ENCODE measurements at places on chromosomes 2 and 18.
A peak's percentile ranks its signal among the peaks of the same experiment; 100 is the strongest.

DNA sequence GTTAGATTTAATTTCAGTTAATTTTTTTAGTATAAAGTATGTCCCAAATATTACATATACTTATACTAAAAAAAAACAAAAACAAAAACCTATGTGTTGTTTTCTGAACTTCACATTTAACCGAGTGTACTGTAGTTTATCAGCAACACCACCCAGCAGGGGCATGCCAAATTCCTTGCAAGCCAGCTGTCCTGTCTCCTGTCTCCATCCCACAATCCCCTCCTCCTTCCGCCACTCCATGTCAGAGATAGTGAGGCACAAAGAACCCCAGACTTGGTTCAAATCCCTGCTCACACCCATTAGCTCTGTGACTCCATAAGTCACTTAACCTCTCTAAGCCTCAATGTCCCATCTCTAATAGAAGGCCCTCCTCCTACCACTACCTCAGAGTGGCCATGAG is 9.4 kb downstream of the CHST10 start:
- DNase-seq: no peak

DNA sequence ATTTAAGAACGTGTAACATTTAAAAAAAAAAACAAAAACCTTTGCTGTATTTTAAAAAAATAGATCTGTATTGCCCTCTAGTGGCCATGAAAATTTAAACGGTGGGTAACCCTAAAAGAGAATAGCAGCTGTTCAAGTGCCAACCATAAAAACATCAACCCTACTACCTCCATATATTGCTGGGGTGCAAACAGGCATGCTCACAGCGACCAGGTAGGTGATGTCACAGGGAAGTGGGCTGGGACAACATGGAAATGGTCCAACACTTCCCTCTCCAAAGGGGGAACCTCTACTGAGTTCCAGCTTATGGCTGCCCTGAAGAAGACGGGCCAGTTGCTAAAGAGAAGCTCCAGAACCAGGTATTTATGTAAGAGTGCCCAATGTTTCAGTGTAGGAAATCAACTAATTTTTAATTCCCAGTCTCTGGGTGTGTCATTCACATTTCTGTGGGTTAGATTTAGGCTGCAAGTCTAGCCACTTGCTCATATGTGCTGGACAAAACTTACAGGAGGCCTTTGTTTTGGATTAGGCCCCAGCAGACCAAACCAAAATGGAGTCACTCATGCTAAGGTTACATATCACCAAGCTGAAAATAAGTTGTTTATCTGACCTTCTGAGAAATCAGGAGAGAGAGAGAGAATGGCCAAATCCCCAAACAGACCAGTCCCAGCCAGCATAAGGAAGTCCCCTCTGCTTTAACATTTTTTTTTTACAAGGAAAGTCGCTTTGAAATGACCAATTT is 54.5 kb downstream of the SKA1 start:
- peak; percentile 5 for DNase-seq

DNA sequence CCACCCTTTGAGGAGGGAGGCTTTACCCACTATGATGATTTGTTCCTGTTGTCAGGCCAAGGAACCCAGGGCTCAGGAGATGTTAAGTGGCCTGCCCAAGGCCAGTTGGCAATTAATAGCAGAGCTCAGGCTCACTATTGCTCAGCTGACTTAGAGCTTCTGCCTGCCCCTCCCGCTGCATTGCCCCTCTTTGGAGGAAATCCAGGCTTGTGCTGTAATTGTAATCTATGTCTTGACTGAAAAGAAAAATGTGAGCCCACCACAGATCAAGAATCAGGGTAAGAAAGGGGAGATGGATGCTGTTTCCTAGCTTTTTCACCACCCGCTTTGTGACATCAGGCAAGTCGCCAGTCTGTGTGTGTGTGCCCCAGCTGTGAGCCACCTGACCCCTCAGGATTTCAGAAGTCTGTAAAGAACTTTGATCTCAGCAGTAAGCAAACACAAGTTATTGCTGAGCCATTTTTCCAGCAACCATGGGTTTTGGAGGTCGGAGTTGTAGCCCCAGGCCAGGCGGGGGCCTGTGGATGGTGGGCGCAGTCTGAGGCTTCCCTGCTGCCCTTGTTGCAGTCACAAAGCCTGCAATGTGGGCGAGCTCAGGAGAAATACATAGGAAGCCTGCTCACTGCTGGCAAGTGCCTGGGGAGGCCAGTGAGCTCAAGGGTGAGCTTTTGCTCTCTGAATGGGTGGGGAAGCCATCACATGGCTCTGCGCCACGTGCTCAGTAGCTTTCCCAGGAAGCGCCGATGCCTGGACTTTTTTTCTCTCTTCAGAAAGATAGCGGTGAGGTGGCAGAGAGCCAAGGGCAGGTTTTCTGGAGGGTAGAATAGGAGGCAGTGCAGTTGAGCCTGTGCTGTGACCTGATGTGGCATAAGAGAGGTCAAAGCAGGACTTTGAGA is 6.1 kb downstream of the CABLES1 start:
- DNase-seq: no peak

GRCh38 chr2:132697556-132698205 is 27.7 kb upstream of the LYPD1 start:
- no peak for DNase-seq

GRCh38 chr2:145484448-145485097 is 964.7 kb upstream of the ZEB2 start:
- peak; percentile 52 for DNase-seq

DNA sequence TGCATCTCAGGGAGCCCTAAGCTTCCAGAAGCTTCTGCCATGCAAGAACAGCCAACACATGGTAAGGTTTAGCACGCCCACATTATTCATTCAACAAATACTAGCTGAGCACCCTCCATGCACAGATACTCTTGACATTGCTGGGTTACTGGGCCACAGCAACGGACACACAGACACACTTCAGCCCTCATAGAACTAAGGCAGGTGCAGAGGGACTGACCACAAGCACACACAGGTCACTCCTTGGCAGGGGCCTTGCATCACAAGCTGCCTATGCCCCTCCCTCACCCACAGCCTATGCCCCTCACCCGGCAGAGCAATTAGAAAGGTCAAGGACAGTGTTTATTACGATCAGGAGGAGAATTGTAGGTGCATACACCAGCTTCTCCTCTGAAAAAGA is 15.8 kb downstream of the SLC14A2 start:
- DNase-seq: no peak

- DNase-seq: no peak
Measured at GRCh38 chr2:109049022-109049421, 60.0 kb upstream of the EDAR start.

DNA sequence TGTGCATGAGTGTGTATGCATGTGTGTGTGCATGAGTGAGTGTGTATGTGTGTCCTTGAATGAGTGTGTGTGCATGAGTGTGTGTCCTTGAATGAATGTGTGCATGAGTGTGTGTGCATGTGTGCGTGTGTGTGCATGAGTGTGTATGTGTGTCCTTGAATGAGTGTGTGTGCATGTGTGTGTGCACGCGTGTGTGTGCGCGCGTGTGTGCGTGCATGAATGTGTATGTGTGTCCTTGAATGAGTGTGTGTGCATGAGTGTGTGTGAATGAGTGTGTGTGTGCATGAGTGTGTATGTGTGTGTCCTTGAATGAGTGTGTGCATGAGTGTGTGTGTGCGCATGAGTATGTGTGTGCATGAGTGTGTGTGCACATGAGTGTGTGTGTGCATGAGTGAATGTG is 271.9 kb downstream of the RNF144A start:
- DNase-seq: no peak

DNA sequence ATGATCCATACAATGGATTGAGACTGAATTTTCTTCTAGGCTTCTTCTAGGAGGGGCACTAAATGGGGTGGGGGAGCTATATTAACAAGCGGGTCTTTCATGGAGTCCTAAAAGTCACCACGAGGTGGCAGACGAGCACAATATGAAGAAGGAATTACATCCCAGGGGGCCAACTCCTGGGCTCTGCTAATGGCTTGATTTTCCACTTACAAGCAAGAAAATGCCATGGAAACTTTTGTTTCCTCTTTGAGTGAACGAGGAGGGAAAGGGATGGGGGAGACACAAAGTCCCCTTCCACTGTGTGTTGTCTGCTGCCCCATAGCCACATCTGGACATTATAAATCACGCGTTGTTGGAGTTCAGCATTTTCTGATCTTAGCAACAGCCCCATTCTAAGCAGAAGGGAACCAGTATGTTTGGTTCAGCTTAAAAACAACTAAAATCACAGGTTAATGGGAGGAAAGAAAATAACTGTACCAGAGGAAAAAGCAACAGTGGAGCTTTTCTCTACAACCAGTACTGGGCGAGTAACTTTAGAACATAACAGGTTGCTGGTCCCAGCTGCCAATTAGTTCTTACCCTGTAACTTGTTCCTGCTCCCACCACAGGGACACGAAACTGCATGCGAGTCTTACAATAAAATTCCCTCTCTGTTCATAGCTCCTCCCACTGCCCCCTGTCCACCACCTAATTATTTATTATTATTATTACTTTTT is 285.0 kb upstream of the PARD3B start:
- peak; percentile 69 for DNase-seq

DNA sequence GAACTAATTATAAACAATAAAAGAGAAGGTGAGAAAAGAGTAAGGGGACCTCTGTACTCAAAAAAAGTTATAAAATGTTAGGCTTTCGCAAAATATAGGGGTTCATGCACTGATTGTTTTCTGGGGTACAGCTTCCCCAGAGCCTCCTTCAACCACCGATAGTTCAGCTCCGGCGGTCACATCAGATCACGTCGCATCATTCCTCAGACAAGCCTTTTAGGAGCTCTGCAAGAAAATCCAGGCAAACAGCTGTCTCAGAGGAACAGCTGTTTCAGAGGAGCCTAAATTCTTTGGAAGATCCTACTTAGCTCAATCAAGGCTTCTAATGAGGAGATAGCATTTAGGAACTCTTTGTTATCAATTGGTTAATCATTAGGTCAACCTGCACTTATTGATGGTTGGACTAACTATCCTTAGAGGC is 78.7 kb downstream of the MYCN start:
- no peak for DNase-seq

DNA sequence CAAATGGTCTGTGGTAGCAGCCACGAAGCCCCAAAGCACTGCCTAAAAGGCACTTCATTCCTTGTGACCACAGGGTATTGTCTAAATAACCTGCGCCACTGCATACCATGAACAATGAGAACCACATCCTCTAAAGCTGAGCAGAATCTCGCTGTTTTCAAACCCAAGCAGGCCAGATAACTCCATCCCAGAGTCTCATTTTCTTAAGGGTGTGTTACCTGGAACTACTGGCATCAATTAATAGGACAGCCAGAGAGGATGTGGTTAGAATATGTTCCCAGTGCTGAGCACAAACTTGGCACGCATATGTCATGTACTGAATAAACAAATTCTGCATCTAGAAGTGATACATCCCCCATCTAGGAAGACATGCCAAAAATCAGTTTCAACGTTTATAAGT is 13.0 kb downstream of the VPS4B start:
- DNase-seq: no peak

- DNase-seq: no peak
Measured at GRCh38 chr2:37629529-37629928, 41.9 kb downstream of the CDC42EP3 start.
